H9 (cell line): ENCODE measurements at places on chromosomes 13 and 19.
A peak's percentile ranks its signal among the peaks of the same experiment; 100 is the strongest.

- DNase-seq, result no peak
Measured at GRCh38 chr13:73608711-73609485, 525.3 kb downstream of the KLF12 start.

DNA sequence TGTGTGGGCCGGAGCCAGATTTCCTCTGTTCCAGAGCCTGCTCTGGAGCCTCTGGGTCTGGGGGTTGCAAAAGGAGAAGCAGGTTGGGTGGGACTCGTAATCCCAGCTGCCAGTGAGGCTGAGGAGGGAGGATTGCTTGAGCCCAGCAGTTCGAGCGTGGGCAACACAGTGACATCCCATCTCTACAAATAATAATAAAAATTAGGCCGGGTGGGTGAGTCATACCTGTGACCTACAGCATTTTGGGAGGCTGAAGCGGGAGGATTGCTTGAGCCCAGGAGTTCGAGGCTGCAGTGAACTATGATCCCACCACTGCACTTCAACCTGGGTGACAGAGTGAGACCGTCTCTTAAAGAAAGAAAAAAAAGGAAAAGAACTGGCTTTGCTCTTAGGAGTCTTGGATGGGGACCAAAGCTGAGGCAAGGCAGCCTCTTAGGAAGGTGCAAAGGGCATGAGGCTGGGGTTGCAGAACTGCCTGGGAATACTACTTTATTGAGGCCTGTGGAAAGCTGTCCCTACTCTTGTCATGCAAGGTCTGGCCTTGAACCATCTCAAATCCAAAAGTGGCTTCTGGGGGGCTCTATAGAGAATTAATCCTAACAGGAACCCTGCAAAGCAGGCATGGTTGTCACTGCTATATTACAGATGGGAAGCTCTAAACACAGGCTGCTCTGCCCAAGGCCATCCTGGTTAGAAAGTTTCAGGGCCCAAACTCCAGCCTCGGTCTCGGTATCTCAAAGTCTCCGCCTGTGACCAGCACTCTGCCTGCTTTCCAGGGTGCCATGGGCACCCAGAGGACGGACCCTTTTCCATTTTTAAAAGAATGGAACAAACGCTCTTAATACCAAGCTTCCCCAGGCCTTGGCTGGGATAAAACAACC, 880 bp upstream of the C19orf12 start:
- no peak for DNase-seq

DNA sequence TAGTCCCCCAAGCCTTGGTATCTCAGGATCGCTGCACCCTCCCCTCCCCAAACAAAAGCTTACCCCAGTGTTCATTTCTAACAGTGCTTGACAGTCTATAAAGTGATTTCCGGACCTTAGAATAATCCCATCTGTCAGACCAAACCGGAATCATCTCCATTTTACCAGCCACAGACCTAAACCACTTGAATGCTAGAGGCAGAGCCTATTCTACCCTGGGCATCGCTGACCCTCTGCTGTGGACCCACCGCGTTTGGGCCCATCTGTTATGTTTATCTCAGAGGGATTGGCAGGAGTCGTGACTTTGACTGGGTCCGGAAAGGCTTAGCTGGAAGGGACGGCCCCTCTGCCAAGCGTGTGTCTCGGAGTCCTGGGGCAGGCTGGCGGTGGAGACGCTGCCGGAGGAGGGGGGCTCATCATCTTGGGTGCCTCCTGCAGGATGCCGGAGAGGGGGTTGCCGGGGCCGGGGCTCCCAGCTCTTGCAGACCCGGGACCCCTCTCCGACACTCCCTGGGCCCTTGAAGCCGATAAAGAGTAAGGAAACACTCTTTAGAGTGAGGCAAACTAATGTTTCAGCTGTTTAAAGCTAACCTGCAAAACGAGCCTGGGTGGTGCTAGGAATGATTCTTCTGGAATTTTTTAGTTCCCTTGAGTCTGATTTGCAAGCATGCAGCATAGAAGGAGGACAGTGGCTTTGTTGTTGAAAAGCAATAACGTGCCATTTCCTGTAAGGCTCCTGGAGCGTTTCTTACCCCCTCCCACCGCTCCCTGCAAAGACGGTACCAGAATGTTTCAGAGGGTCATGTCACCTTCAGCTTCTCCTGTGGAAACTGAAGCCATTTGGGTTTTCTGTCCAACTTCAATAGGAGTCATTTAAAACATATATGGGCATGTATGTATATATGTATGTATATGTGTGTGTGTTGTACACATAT, 1.3 kb downstream of the SLC25A42 start:
- no peak for DNase-seq

- DNase-seq, result peak; percentile 29
Measured at GRCh38 chr13:73303851-73304250, 245.0 kb downstream of the KLF5 start.

DNA sequence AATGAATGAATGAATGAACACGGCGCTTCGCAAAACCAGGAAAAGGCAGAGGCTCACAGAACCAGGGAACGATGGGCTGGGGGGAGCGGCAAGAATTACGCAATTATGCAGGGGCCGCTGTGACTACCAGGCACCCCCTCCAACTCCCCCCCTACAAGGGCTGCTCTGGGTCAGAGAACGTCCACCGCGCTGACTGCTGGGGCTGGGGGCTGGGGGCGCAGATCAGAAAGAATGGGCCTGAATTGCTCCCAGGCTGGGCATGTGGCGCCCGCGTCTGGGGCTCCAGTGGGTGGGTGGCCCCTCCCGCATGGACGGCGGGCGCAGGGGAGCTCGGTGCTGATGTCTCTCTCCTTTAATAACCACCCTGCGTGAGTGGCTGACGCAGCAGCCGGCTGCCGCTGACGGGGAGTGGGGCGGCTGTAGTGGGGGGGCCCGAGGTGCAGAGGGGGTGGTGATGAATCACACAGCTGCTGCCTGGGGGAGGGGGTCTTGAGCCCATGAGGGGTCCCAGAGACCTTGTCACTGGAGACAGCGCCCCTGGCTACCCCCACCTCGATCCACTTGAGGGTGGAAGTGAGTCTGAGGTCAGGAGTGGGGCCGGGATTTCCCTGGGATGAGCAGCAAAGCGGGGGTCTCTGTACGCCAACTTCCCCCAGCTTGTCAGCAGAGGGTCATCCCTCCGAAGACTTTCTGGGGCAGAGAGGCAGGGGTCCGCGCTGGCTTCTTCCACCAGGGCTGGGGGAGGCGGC, 1.5 kb upstream of the CIRBP start:
- DNase-seq, result no peak

- no peak for DNase-seq
Measured at GRCh38 chr19:40358773-40359172, 10.3 kb downstream of the PLD3 start.

DNA sequence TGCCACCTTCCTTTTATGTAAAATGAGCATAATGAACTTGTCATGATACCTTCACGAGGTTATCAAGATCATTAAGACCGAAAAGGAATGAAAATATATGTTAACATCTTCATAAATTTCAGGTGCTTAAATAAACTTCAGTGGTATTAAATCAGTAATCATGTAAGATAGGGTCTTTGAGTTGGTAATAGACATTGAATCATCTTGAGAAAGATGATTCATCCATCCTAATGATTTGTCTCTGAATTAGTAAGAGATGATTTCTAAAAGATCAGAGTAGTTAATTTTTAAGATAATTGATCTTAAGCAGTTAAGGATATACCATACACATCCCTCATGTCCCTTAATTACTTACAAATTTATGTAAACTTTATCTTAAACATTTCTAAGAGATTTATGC, 52.0 kb downstream of the COG3 start:
- DNase-seq, result no peak
